ENCODE measurements at places on chromosomes 13 and 19.

- no peak for DNase-seq
Measured at GRCh38 chr13:114309806-114310410, 4.4 kb upstream of the CHAMP1 start.

GRCh38 chr13:104461049-104461448, 1394.8 kb upstream of the SLC10A2 start:
- no peak for DNase-seq

- no peak for DNase-seq
Measured at GRCh38 chr19:29098863-29099481, 114.0 kb downstream of the UQCRFS1 start.

DNA sequence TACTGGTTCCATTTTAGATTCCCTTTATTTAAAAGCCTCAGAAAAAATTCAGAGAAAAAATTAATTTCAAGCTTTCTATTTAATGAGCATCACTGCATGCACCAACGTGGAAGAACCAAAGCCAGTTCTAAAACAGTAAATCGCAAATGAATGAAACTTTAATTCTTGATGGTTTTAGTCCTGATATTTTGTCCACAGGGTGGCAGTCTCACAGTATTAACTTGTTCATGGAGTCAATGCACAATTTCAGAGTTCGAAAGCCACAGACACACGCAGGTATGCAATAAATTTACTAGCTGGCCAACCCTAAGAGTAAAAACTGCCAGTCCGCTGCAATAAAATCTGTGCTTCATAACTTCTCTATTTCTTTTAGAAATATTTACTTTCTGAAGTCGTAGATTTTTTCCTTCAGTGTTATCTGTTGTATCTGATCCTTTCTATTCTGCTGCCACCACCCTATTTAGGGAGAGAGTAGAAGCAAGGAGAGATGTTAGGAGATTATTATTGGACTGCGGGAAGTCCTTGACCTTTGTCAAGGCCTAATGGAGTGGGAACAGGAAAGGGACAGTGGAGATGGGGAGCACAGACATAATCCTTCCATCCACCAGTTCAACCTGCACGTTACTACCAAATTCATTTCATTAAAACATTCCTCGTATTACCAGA, 7.0 kb upstream of the WBP4 start:
- DNase-seq: no peak

- no peak for DNase-seq
Measured at GRCh38 chr13:73366241-73366640, 307.4 kb downstream of the KLF5 start.

- DNase-seq: no peak
Measured at GRCh38 chr19:46691104-46691503, 25.8 kb downstream of the PRKD2 start.

DNA sequence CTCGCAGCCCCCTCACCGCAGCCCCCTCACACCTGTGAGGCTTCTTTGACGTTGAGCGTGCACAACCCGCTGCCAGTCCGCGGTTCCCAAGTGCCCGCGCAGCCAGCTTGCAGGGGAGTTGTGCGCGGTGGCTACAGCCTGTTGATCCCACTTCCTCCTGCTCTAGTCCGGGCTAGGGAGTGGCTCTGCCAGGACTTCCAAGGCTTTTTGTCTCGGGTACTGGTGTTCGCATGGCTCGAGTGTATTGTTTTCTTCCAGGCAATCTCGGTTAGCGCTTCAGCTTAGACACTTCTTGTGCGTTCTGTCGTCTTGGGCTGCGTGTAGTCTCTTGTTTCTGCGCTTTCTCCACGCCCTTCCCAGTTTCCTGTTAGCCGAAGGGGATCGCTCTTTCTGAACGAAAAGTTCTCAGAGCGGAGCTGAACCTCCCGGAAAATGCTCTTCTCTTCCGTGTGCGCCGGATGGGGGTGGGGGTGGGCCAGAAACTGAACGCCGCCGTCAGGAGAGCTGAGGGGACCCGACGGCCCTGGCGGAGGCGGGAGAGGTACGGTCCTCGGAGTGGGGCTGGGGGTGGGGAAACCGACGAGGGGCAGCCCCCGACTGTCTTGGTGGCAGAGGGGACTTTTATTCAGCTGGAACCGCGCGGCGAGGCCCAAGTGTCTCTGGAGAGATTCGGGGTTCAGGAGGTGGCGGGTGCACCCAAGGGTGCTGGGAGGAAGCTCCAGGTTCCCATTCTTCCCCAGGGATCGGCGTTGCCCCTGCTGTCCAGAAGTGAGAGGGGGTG, 697 bp upstream of the DGKH start:
- no peak for DNase-seq

- no peak for DNase-seq
Measured at GRCh38 chr19:49168421-49168820, 10.8 kb downstream of the TRPM4 start.

DNA sequence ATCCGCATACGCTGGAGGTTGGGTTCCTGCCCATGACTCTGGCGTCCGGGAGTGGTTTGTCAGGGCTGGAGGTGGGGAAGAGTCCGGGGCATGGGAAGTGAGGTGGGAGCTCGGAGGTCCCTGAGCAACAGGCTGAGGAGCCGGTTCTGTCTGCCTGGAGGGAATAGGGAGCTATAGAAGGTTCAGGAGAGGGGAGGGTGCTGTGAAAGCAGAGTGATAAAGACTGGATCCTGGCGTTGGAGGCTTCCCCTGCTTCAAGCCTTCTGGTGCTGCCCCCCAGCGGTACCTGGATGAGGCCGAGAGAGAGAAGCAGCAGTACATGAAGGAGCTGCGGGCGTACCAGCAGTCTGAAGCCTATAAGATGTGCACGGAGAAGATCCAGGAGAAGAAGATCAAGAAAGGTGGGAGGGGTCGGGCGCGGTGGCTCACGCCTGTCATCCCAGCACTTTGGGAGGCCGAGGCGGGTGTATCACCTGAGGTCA, 2.6 kb downstream of the HMG20B start:
- no peak for DNase-seq

- DNase-seq: no peak
Measured at GRCh38 chr19:5132206-5132560, 163.3 kb downstream of the KDM4B start.

DNA sequence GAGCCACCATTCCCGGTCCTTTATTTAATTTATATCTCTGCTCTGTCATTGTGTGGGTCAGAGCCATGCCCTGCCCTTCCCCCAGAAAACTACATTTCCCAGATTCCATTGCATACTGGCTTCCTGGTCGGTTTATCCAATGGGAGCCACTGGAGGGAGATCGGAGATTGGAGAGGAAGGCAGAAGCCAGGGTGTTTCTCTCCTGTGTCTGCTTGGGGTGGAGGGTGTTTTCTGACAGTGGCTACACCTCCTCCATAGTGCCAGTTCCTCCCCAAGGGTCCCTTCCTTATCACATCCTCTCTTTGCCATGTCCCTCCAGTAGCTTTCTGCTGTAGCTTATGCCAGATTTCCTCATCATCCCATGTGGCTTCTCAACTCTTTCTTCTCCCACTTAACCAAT, 19.0 kb downstream of the OLFM2 start:
- DNase-seq: no peak

DNA sequence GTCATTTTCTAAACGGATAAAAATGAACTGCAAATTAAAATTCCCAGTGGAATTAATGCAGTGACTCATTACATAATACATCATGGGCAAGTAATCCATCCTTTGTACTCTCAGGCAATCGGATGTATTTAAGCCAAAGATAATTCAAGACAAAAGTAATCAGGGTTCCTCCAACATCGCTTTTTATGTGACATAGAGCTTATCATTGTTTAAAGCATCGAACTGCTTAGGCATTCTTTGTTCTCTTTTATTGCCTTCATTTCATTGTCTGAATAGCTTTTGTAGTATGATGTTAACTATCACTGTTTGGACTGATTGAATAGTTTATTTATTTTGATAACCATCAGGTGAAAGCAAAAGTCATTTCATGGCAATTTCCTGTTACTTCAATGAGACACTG, 209.4 kb downstream of the ITGBL1 start:
- DNase-seq: no peak

DNA sequence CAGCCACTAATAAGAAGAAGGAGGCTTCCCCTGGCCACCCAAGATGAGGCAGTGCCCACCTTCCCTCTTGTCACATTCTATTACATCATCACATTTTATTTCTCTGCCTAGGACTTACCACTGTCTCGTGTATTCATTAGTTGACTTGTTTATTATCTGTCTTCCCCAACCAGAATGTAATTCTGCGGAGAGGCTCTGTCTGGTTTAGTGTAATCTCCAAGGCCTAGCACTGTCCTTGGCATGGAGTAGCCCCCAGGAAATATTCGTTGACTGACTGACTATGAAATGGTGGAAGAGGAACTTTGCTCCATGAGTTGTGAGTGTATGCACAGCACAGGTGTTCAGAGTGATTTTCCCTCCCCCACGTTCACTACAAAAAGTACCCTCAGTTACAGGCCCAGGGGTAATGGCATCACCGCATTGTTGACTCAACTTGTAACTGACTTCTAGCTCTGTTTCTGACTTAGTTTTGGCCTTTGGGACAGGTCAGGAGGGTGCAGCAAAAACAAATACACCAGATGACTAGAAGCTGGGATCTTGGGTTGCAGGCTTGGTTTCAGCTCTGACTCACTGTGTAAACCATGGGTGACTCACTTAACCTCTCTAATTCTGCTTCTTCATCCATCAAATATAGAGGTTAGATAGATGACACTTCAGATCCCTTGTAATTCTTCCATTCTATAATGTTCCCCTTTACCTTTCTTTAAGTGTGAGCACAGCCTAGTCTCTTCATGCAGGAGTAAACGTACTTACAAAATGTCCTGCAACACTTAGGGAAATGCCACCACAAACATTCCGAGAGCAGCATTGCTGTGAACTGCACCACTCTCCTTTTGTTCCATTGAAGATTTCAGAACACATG, 229.7 kb downstream of the KCNRG start:
- DNase-seq: peak; percentile 44

GRCh38 chr13:28475916-28476725, 18.8 kb downstream of the FLT1 start:
- DNase-seq: no peak

DNA sequence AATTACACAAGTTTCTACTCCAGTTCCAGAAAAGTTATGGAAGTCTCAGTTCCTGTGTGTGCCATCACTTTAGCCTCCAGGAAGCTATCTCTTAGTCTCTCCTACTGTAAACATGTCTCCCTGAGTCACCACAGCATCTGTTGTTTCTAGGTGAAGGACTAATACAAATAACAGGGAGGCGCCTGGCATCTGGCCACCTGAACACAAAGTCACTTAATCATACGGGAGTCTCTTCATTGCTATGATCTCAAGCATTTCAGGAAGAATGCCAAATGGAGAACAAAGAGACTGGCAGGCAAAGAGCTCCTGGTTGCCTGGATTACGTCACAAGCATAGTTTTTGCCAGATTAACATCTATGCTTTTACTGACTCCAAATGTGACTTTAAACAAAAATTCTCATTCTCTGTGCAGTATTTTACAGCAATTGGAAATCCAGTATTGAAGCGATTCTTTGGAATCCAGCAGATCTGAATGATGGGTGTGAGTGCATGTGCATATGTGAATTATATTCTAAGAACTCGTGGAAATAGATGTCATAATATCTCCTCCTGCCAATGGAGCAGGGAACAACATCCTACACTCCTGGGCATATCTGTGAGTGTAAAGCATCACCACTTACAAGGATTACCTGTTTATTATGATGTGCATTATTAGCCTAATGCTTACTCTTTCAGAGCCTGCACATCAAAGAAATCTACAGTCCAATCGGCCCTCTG, 572.8 kb downstream of the PCDH9 start:
- no peak for DNase-seq

DNA sequence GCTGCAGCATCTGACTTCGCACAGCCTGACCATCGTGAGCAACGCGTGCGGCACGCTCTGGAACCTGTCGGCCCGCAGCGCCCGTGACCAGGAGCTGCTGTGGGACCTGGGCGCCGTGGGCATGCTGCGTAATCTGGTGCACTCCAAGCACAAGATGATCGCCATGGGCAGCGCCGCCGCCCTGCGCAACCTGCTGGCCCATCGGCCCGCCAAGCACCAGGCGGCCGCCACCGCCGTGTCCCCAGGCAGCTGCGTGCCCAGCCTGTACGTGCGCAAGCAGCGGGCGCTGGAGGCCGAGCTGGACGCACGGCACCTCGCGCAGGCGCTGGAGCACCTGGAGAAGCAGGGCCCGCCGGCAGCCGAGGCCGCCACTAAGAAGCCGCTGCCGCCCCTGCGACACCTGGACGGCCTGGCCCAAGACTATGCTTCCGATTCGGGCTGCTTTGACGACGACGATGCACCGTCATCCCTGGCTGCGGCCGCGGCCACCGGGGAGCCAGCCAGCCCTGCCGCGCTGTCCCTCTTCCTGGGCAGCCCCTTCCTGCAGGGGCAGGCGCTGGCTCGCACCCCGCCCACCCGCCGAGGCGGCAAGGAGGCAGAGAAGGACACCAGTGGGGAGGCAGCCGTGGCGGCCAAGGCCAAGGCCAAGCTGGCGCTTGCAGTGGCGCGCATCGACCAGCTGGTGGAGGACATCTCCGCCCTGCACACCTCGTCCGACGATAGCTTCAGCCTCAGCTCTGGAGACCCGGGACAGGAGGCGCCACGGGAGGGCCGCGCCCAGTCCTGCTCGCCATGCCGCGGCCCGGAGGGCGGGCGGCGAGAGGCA, 13.6 kb downstream of the C19orf25 start:
- no peak for DNase-seq

GRCh38 chr13:61286148-61286745, 129.4 kb downstream of the PCDH20 start:
- no peak for DNase-seq

- DNase-seq: no peak
Measured at GRCh38 chr13:34654647-34655046, 287.4 kb upstream of the NBEA start.

GRCh38 chr13:67554286-67554685, 324.1 kb upstream of the PCDH9 start:
- DNase-seq: no peak

DNA sequence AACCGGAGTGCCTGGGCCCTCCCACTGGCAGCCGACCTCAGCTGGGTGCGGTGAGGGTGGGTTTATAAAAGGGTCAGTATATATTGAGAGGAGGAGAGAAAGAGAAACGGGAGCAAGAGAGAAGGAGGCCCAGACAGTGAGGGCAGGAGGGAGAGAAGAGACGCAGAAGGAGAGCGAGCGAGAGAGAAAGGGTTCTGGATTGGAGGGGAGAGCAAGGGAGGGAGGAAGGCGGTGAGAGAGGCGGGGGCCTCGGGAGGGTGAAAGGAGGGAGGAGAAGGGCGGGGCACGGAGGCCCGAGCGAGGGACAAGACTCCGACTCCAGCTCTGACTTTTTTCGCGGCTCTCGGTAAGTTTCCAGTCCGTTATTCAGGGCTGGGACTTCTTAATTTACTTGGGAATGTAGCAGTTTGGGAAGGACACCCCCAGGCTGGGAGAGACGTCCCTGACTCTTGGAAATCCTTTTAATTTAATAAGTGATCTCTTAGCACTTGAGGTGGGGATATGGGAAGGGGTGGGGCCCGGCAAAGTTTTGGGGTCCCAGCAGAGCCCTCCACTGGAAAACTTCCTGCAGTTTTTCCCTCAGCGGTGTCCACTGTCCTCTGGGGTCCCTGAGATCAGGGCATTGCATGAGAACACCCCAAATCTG, at the start of gene EMP3:
Gene EMP3 (plus strand): TSS at position 288 of the 646 bp plus-strand sequence. CDS start 1,293 bp downstream, outside the sequence.
- peak; percentile 84 for DNase-seq

GRCh38 chr13:78398743-78399410, 204.5 kb downstream of the POU4F1 start:
- DNase-seq: no peak

GRCh38 chr13:112928972-112929782, 39.8 kb upstream of the MCF2L start:
- no peak for DNase-seq

- DNase-seq: no peak
Measured at GRCh38 chr13:25493931-25494640, 122.3 kb downstream of the ATP8A2 start.
